Bronchial epithelial cell (primary cell): ENCODE measurements at places on chromosomes 2 and 18. TPM values are rescaled to one million over a fixed set of nuclear protein-coding genes. Genes with fewer than 3 reads are reported as not detected.
A peak's percentile ranks its signal among the peaks of the same experiment; 100 is the strongest.

Gene KYNU
- 30.3 and 31.4 TPM in 2 replicates for total RNA-seq

- peak; percentile 52 for DNase-seq
These were observed 50.3 kb downstream of the SH2D6 start for GRCh38 chr2:85468704-85469349.

Gene SPOPL
- total RNA-seq = 31.6 and 34.8 TPM in 2 replicates

Gene DCDC2C
- not detected in 2 replicates for total RNA-seq

Gene C2orf72
- total RNA-seq = under 0.01 TPM in 1 of 2 replicates, not detected in the other

- peak; percentile 93 for DNase-seq
These were observed 728.8 kb upstream of the PIK3C3 start for GRCh38 chr18:41226186-41226585.

- no peak for DNase-seq
These were observed 114.3 kb upstream of the ARL4C start for GRCh38 chr2:234611209-234611608.

DNA sequence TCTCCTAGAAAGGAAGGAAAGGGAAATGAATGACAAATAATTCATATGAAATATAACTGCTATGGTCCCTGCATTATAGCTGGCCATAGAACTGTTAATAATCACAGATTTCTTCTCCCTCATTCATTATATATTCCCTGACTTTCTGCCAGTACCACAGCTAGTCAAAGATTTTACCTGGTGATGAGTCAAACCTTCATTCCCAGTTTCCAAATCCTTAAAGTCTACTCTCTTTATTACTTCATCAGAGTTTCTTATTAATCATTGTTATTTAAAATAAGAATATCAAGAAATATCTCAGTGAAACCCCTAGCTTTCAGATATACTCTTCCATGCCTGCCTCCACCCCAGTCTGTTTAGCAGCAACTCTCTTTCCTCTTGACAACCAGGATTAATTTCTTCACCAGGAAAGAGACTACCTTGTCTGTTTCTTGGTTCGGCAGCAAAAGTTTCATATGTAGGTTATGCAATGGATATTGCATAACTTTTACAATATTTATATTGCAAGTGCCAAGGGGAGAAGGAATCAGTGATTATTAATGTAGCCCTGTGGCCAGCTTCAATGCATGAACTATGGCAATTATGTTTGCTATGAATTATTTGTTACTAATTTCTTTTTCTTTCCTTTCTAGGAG lies 533.8 kb downstream of the FBXO15 start:
- peak; percentile 83 for DNase-seq

GRCh38 chr2:188869550-188869949 lies 104.6 kb upstream of the COL3A1 start:
- DNase-seq = no peak

DNA sequence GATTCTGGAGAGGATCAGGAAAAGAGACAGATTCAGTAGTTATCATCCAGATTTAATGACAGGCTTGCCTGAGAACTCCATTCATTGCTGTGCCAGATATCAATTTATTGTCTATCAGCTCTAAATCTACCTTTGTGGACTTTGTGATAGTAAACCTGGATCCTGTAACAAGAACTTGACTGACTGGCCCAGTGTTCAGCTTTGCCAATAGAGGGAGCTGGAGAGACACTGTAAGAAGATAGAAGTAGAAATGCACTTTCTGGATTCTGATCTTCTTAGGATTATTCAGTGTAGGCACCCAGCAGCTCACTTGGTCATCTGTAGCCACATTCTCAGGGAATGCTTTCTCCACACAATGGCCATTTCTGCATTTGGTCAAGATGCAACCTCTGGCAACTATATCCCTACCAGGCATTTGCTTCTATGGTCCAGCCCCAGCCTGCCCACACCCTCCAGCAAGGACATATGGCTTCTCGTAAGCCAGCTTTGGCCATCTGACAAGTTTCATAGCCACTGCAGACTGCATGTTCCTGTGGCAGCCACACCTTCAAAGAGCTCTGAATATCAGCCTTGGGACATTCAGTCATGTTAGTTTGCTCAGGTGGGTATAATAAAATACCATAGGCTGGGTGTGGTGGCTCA lies 6.1 kb upstream of the SERPINB8 start:
- peak; percentile 71 for DNase-seq

Gene NT5DC4
- total RNA-seq = not detected in 2 replicates

Gene FAM210A
- 49.8 and 55.6 TPM in 2 replicates for total RNA-seq

- no peak for DNase-seq
These were observed 108.0 kb downstream of the DPP4 start for GRCh38 chr2:161965994-161966393.

GRCh38 chr2:240211096-240211495 lies 70.6 kb upstream of the OTOS start:
- no peak for DNase-seq

Gene CDH20
- not detected in 2 replicates for total RNA-seq

Gene SH3RF3
- total RNA-seq = under 0.01 and 0.51 TPM in 2 replicates

DNA sequence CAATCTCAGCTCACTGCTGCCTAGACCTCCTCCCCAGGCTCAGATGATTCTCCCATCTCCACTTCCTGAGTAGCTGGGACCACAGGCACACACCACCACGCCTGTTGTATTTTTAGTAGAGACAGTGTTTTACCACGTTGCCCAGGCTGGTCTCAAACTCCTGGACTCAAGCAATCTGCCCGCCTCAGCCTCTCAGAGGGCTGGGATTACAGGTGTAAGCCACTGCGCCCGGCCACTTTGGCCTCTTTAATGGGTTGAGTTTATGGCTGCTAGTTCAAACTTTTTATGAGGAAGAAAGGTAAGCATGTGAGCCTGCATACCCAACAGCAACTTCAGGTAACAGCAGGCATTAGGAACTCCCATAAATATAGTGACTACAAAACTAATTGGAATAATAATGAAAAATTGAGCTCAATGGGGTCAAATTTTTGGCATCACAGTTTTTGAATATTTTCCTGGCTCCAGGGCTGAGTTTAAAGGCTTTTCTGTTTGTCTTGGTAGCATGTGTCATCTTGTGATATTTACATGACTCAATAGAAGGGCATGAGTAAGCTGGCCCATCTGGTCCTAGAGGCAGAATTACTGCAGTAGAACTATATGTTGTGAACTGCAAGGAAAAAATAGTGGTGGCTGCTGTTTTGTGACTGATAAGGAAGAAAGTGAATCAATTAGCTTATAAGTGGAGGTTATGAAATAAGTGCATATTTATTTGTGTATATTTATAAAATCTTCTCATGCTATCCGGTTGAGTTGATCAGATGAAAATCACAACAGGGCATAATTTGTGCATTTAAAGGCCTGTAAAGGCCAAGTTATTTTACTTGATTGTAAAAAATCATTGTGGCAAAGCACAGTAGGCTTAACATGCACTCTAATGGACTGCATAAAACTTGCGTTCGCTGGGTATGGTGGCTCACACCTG lies 24.8 kb downstream of the GALM start:
- peak; percentile 96 for DNase-seq

DNA sequence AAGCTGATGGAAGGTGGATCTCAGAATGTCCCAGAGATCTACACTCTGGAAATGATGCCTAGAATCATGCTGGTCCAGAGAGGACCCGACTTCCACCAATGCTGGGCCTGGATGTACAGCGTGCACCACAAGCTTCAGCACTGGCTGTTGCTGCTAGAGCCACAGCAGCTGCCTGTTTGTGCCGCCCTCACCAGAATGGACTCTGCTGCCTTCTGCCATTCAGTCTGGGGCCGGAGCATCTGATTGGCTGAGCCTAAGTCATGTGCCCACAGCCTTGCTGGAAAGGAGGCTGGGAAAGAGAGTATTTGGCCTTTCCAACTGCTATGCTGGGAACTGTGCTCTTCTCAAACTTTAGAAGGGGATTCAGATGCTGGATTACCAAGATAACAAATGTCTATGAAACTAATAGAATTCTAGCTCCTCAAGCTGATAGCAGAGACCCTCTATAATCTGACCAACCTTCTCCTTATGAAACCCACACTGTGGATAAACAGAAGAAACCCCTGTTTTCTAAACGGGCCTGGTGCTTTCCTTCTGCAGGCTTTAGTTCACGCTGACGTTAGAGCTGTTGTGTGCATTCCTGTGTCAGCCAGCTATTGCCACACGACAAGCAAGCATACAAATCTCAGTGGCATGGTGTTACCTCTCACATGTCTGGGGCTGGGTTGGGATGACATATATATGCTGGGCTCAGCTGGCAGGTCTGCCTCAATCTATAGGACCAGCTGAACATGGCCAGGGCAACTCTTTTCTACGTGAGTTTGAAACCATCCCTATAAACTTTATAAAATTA lies 4.1 kb upstream of the LOXHD1 start:
- no peak for DNase-seq

DNA sequence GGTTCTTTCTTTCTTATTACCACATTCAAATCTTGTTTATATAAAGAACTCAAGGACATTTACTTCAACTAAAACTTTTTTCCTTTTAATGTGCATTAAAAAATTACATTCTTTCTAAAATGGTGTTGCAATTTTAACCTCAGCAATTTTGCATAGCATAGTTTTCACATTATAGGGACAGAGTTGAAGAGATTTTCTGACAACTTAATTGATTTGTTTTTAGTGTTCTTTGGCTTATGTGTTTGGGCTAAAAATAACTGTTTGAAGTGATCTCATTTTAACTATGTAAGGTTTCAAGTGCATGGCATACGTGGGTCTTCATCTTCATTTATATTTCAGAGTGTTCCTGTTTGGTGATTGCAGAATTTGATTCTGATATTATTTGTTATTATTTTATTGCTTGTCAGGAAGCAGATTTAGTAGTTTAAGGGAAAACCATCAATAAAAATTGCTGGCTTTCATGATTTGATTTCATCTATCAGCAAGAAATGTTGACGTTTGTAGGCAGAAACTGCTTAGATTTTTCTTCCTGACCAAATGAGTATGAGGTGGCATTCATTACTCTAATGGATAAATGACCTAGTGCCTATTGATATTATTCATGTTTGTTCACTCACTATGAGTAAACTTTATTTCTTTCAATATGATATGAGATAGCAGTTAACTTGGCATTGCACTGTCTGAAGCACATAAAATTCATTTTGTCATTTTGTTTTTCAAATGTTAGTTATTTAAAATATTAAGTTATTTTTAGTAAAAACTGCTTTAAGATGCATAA lies 398.4 kb downstream of the NUP35 start:
- DNase-seq = no peak

DNA sequence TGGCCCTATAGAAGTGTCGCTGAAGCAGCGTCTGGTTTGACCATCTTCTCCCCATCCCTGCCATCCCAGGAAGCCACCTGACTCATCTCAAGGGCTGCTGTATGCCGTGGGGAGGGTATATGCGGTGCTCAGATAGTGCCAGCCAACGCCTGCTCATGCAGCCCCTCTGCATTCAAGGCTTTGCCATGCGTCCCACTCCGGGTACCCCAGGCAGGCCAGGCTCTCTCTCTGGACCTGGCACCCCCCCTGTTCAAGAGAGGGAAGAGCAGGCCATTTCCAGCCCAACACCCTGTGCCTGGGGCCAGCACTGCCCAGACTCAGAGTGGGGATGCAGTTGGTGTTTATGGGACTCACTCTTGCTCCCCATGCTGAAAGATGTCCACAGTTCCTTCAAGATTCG lies 130.0 kb downstream of the GLI2 start:
- DNase-seq = no peak

DNA sequence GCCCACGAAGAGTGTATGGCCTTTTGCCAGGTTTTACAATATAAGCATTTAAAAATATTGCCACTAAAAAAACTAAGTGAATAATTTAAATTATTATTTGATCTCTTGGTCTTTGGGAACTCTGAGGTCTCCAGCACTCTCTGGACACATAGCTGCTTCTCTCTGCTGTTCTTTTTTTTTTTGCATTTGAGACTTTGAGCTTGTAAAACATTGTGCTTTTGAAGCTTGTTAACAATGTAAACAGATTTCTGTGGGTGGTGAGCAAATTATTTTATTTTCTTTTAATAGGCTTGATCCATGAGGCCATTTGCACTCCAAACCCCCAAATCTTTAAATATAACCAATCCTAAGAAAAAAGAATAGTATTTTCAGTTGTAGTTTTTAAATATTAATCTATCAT lies 42.0 kb downstream of the DCAF17 start:
- no peak for DNase-seq

DNA sequence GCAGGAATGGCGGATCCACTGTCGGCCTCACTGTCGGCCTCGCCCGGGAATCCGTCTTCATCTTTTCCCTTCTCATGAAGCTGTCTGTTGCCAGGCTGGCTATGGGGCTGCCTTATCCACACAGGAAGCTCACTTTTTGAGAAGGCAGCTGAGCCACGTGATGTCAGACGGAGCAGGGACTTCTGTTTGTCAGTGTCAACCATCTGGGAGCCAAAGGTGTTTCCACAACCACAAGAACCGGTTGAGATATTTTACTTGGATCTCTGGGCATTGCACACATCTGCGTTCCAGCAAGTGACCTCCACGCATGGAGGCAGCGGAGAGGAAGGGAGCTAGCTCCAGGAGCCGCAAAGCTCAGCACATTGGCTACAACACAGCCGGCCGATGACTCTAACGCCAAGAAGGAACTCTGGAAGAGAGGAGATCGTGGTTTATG lies 27.4 kb upstream of the TAF1B start:
- no peak for DNase-seq

DNA sequence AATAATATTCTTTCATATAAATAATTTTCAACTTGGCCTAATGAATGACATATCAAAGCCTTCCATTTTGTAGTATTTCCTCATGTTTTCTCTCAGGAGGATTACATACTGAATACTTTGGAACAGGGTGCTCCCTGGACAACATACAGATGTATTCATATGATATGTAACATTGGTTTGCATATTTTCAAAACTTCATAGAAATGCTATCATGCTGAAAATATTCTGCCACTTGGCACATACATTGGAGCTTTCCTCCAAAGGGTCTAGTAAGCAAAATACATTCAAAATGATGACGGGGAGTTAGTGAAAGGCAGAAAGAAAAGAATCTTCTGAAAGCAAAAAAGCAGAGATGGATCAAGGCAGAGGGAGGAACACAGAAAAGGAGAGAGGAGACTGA lies 38.1 kb upstream of the RTN4 start:
- DNase-seq = no peak

GRCh38 chr2:118242216-118242615 lies 153.9 kb downstream of the INSIG2 start:
- DNase-seq = peak; percentile 93

Gene TDRD15
- not detected in 2 replicates for total RNA-seq

- DNase-seq = peak; percentile 89
These were observed 70.3 kb downstream of the ANTXR1 start for GRCh38 chr2:69083235-69083748.

Gene TRIP12
- total RNA-seq = 170 and 326 TPM in 2 replicates

Gene HSPD1
- total RNA-seq = 391 and 438 TPM in 2 replicates

GRCh38 chr2:163605779-163606178 lies 130.0 kb downstream of the FIGN start:
- no peak for DNase-seq

DNA sequence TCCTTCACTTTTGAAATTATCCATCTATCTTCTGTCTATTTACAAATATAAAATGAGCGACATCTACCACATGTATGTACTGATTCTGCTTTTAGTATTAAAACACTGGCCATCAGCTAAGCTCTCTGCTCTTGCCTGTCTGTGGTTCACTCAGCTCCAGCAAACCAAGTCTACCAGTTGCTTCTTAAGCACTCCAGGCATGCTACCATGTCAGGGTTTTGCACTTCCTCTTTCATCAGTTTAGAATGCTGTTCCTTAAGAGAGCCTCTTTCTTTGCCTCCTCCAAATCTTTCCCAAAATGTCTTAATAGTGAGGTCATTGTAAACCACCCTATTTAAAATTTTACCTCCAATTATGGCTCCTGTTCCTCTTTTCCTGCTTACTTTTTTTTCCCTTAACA lies 59.5 kb downstream of the SCN3A start:
- no peak for DNase-seq

- DNase-seq = peak; percentile 3
These were observed 26.6 kb upstream of the ITGA4 start for GRCh38 chr2:181430406-181431118.

Gene GPATCH11
- total RNA-seq = 3.7 and 3.8 TPM in 2 replicates

- no peak for DNase-seq
These were observed 2.4 kb downstream of the FIGN start for GRCh38 chr2:163733301-163733938.
